ENCODE measurements at places on chromosomes 12 and 14.

DNA sequence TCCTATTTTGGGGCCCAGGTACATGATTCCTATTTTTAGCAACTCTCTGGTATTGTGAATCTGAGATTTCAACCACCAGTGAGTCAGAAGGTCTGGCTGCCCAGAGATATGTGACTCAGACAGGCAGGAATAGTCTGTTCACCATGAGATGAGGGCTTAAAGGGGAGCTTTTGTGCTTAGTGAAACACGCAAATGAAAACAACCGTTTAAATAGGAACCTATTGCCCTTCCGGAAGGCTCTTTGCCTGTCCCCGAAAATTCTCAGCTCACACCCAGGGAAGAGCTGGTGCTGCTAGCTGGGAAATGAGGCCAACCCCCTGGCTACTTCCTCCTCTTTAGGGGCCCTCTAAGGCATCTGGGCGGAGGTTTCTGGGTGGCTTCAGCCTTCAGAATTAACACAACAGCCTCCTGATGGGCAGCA is 283.6 kb downstream of the CACNA1C start:
- no peak for DNase-seq

DNA sequence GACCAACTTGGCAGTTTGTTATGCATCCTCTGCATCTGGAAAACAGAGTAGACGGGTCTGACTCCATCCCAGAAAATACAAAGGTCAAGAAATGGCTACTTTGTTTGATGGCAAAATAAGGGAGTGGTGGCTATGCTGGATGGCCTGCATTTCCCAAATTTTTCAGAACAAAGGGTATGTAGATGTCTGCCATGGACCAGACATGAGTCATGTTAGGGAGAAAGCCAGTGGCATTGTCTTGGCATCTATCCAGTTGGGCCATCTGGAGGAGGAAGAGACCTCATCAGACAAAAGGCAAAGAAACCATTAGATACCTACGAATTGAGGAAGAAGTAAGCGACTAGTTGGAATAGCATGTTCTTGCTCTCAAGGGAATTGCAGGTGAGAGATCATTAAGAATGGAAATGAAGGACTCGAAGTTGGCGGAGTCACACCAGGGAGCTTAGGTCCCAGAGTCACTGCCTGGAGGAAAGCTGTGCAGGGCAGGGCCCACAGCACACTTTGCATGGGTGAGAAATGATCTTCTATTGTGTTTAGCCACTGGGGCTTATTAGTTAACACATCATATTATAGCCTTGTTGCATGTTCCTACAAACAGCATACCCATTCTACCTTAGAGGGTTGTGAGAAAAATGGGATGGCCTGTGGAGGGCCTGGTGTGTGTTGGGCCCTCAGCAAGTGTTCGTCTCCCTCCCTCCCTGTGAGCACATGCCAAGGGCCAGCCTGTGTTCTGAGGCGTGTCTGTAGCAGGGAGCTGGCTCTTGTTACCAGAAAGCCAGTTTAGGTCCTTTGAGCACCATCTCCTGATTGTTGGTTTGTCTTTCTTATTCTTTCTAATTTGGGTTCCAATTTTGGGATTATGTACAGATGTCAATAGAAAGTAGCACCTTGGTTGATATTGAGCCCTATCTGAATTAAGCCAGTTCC is 119.4 kb downstream of the KTN1 start:
- DNase-seq = no peak

- no peak for DNase-seq
Measured at GRCh38 chr12:83156815-83157214, 470.1 kb downstream of the TMTC2 start.

GRCh38 chr12:65941388-65941787 is 117.1 kb downstream of the HMGA2 start:
- DNase-seq = no peak

- no peak for DNase-seq
Measured at GRCh38 chr14:59707778-59708561, 131.4 kb upstream of the CCDC175 start.

DNA sequence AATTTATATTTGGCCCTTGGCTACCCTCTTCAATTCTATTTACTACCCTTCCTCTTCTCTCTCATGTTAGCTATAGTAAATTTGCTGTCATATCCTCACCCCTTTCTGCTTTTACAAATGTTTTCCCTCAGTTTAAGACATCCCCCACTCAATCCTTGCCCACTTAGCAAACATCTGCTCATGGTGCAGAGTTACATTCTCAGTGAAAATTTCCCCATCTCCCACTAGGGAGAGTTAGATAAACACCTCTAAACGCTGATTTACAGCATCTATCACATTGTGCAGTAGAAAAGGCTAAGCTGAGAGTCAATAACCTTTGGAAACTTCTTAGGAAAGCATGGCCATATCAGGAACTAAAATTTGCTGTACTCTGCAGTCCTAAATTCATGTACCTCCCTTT is 69.0 kb downstream of the DENND5B start:
- no peak for DNase-seq

DNA sequence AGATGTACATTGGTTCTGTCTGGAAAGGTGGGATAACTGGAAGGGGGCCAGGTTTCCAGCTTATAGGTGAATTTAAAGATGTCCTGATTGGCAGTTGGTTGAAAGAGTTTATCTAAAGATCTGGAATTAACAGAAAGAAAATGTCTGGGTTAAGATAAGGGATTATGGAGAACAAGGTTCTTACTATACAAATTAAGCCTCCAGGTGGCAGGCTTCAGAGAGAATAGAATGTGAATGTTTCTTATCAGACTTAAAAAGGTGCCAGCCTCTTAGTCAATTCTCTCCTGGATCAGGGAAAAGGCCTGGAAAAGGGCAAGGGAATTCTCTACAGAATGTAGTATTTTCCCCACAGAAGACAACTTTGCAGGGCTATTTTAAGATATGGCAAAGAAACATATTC is 53.1 kb downstream of the CNTN1 start:
- no peak for DNase-seq

DNA sequence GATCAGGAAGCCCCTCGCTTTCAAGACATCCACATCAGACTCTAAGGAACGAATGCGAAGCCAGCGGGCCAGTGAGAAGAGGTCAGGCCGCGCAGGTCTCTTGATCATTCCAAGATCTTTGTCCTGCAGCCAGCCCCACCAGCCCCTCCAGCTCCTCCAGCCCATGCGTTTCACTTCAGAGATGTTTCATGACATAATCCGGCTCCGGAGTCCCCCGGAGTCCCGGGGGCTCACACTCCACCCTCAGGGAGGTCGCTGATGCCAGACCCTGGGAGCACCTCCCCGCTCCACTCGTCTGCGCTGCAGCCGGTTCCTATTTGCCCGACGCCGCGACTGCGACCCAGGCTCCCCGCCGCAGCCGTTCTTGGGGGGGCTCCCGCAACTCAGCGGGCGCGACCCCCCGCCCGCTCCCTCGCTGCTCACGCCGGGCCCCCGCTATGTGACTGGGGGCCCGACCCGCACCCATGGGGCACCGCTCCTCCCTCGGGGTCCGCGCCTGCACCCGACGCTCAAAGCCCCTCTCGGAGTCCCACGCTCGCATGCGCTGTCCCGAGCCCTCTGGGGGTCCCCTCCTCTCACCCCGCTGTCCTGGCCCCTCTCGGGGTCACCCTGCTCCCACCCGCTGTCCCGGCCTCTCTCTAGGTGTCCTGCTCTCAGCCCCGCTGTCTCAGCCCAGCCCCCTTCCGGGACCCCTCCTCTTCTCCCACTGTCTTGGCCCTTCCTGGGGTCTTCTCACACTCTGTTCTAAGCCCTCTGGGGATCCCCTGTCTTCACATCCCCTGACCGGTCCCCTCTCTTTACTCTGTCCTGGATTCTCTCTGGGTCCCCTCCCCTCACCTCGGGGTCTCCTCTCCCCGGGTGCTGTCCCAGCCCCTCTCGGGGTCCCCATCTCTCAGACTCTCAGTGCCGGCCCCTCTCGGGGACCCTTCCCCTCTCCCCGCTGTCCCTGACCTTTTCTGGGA is 1.1 kb downstream of the TAOK3 start:
- DNase-seq = peak; percentile 61

- DNase-seq = no peak
Measured at GRCh38 chr12:31331242-31331641, 5.3 kb upstream of the SINHCAF start.

DNA sequence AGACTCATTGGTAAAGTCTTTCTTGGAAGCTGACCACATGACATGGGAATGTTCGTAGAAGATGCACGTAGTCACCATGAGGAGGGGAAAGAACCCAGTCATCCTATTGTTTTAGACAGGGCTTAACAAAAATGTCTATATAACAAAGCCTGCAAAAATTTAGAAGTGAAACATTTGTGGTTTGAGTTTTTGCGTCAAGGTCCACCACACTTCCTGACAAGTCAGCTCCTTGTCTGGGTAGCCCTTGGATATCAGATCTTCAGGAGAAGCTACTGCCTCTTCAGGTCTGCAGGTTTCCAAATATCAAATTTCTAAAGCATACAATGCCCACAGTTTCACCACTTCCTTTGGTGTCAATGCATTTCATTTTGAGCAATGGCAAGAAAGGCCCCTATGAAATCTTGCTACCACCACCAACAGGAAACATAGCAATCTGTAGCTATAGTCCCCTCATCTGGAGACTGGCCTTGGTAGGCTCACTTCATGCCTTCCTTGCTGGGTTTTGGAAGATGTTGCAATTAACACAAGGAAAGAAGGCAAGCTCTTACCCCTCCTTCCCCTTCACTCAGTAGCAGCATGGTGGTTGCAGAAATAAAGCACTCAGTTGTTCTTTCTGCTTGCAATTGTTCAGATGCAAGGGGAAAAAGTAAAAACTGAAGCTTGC is 235.2 kb downstream of the PCNX1 start:
- DNase-seq = no peak

DNA sequence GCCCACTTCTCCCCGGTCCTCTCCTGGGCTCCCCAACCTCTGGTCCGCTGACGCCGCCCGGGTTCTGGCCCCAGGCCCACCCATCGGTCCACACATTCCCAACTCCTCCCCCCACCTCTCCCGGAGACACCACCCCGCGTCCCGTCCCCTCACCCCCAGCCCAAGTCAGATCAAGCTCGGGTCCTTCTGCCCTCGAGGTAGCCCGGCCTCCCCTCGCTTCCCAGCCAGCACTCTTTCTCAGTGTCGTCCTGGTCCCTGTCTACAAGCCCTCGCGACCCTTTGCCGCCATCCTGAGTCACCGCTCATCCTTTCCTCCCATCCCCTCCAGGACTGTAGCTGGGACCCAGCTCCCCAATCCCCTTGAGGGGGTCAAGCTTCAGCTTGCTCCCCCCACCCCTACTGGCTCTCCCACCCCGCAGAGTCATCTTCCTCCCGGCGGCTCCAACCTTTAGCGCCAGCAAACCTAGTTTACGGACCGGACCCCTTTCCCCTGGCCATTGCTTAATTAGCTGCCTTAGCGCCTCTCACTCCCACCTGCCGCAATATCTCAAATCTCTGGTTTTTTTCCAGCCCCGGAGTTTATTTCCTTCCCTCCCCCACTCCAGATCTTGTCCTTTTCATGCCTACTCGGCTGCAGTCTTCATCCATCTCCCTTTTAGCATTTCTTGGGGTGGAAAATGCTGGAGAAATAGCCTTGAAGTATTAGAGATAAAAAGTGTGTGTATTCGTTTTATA is 1.1 kb downstream of the PPP4R4 start:
- no peak for DNase-seq

DNA sequence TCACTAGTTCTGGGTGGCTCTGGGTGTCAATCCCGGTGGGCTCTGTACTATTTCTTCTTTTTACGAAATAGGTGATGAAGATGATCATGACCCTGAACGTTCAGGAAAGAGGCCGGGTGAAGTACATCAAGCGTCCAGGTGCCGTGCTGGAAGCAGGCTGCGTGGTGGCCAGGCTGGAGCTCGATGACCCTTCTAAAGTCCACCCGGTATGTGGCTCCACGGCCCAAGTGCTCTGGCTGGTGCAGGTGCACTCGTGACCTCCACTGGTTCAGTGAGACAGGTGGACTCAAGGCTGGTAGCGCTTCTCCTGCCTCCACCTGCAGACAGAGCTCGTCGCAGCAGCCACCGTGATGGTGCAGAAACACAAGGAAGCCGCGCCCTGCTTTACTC is 85.1 kb downstream of the ACACB start:
- DNase-seq = no peak

- DNase-seq = no peak
Measured at GRCh38 chr12:21334771-21335325, at the start of gene SLCO1A2. SLCO1A2 (minus strand) TSS chr12:21334917; CDS start chr12:21334647, 270 bp downstream.

- DNase-seq = no peak
Measured at GRCh38 chr14:91419451-91419850, 1.8 kb upstream of the CCDC88C start.

DNA sequence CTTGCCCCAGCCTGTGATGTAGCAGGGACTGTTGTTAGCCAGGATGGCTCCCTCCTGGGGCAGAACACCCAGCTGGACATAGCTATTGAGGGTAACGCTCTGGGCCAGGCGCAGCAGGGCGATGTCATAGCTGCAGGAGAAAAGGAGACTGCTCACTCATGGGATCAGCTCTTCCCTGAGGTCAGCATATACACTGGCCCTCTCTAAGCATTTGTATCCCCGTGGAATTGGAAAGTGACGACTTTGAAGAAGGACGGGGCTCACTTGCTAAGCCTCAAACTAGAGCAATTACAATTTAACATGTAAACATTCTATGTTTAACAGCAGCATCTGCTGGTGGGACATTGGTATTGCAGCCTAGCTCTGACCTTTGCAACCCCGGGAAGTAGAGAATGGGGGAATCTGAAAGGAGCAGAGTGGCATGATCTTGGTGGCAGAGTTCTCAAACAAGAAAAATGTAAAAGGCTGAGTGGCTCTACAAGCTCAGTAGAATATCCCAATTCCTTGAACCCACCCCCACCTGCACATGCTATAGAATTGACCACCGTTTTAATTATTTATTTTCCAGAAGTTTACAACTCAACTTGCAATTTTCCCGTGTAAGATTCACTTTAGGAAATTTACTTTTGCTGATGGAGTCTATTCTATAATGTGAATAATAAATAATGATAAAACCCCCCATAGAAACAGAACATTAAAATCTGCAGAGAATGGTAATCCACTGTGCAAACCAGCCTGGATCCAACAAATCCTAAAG is 5.0 kb downstream of the CELA1 start:
- peak; percentile 75 for DNase-seq

DNA sequence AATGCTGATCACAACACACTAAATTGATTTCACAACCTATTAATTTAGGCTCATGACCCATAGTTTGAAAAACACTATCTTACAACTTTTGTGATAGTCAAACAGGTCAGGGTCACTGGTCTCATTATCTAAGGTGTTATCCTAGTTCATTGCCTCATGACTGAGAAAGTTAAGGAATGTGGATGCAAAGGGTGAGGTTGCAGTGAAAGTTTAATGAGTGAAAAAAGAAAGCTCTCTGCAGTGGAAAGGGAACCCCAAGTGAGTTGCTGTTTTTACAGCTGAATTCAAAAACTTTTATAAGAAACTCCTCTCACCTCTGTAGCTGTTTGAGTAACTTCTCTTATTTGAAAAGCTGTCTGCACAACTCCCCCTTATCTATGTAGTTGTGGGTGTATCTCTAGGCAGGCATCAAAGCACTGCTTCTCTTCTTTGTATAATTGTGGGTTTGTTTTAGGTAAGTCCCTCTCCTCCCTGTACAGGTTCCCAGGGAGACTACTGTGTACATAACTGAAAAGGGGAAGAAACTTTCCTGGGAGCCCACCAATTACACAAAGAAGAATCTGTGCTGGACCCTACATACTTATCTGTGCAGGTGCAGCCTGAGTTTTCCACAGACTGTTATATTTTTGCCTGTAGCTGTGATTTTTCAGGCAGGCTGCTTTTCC is 18.9 kb downstream of the DNAL1 start:
- DNase-seq = no peak
